ENCODE measurements at places on chromosomes 16 and 17. TPM values are rescaled to one million over a fixed set of nuclear protein-coding genes. Genes with fewer than 3 reads are reported as not detected.

HAP1 gene
- total RNA-seq: 0.07 TPM

TBX2 gene
- total RNA-seq: 63.1 TPM

ASIC2 gene
- total RNA-seq: 0.07 TPM

HOXB4 gene
- total RNA-seq: 4.6 TPM

All from smooth muscle cell of the pulmonary artery (primary cell).